ENCODE measurements at places on chromosomes 12 and 14.

- ATAC-seq, result no peak
Measured at GRCh38 chr12:562634-563033, 100.6 kb downstream of the NINJ2 start.

GRCh38 chr12:51320695-51321320, 3.2 kb downstream of the BIN2 start:
- ATAC-seq, result peak; percentile 55

DNA sequence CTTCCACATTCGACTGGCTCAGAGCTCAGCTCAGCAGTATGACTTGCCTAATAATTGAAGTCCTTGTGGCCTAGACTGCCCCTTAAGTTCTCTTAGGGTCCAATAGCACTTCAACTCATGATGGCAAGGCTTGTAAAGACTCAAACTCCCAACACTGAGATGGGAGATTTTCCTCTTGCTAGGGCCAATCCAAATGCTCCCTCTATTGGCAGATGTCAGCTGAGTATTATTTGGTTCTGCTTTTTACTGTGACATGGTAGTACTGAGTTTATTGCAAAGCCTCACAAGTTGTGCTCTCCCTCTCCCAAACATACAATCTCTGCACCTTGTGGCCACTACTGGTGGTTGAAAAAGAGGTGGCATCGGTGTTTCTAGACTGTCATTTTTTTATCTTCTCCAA, 164.2 kb downstream of the ALG10 start:
- no peak for ATAC-seq

GRCh38 chr12:98224584-98225221, 290.7 kb upstream of the TMPO start:
- ATAC-seq, result no peak

GRCh38 chr12:49904601-49905000, 901 bp upstream of the FAIM2 start:
- no peak for ATAC-seq

- no peak for ATAC-seq
Measured at GRCh38 chr14:82546401-82546800, 1012.7 kb upstream of the SEL1L start.

DNA sequence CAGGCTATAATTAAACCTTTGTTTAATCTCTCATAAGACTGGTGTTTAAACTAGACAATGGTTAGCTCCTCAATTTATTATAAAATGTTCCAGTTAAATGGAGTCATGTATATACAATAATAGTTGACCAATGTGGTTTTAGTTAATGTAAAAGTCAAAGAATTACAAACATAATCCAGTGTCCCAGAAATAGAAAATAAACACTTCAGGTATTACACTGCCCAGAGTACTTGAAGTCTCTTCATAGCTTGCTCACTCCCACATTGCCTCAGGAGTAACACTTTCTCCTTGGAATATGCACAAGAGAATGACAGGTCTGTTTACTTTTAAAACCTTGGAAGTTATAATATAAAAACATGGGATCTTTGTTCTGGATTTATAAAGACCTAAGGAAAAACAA, 60.5 kb downstream of the SLC38A1 start:
- ATAC-seq, result no peak

DNA sequence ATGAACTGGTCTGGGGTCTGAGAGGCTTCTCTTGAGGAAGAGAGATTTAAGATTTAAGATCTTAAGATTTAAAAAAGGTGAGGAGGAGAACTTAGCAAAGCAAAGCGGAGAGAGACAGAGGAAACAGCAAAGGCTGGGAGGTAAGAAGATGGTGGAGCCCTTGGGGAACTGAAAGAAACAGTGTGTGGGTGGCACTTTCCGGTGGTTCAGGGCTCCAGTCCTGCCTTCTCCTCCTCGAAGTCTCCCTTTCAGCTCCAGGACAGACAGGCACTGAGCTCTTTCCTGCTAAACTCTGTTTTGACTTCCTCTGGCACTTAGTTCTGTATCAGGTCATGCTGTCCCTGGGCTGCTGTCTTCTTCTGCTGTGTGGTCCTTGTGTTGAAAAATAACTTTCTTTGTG, 298.7 kb upstream of the SRRM4 start:
- ATAC-seq, result no peak

DNA sequence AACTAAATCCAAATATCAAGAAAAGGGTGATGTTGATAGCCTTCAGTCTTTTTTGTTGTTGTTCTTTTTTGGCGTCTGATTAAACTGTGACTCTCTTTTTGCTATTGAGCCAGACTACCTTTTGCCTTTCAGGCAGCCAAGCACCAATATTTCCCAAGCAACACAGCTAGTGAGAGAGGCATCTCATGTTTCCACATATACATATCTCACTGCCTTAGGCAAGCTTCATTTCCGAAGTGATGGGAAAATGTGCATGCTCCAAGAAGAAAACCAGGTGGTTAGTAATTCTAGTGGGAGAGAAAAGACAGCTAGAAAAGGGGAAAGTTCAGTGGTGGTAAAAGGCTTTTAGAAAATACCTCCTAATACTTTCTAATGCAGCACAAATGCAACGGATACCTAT, 277.7 kb downstream of the TMTC2 start:
- ATAC-seq, result peak; percentile 80

- no peak for ATAC-seq
Measured at GRCh38 chr12:124464062-124464461, 103.3 kb downstream of the NCOR2 start.

DNA sequence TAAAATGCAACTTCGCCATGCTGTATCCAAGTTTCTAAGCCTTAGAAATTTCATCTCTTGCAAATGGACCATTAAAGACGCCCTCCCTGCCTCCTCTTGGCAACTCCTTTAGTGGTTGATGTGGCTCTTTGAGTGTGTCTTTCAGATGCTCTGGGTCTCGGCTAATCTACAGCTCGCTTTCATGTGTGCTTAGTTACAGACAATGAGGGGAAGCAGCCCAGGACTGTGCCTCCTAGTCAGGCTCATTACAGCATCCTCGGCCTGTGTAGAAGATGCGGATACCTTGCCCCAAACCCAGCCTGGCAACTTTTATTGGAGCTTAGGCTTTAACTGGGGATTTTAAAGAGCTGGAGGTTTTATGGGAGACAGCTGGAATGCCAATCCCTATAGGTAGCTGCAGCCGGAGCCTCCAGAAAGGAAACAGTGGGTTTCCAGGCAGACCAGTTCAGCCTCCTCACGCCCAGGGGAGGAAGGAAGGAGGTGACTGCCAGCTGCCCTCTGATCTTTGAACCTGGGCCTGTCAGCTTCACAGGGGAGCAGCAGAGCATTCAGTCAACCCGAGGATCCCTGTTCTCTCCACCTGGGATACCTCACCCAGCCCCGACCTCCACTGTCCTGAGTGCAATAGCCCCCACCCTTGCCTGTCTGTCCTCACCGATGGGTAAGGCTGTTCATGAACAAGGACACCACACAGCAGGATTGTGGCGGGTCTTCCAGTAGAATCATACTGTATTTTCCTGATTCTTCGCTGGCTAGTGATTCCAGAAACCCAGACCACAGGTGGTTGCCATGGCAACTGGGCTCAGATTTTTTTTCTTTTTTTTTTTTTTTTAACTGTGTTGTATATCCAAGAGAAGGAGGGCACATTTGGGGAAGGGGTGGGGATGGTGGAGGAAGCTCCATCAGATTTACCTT, 638.5 kb downstream of the MED13L start:
- no peak for ATAC-seq

- ATAC-seq, result no peak
Measured at GRCh38 chr12:51449580-51450246, 25.1 kb downstream of the SLC4A8 start.

DNA sequence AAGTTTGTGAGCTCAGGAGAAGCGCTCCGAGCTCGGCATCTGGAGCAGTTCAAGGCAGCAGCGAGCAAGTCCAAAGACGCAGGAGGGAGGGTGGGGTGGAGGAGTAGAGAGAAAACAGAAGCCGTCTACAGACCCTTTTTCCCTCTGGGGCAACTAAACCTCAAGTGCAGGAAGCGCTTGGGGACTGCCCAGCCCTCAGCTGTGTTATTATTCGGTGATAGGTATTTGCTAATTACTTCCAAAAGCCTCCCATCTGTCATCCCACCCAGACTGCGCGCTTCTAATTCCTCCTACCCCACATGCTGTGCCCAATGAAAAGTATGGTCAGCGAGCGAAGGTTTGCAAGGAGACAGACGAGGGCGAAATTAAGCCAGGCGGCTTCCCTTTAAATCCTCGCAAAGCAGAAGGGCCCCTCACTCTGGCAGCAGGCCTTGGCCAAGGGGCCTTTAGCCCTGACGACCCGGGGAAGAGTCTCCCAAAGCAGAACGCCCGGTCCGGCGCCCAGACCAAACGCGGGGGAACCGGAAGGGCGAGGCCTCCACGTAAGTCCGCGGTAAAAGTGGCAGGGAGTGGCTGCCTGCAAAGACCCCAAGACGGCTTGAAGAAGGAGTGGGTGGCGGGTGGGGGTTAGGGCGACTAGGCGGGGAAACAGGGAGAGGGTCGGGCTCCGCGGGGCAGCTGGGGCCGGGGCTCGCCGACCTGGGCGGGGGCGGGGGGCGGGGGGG, 507 bp upstream of the CD9 start:
- no peak for ATAC-seq

DNA sequence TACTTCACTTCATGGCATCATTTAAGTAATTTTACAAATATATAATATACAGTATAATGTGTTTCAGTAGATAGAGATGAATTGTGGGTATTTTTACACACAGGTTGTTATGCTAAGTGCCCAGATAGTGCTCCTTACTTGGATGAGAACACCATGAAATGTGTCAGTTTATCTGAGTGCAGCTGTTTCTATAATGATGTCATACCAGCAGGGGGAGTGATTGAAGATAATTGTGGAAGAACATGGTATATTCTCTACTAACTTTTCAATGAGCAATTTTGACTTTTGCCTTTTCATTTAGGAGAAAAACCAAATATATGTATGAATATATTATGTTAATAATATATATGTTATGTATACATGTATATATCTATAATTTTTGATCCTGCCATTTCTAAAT, 221.6 kb downstream of the LRRK2 start:
- no peak for ATAC-seq

GRCh38 chr12:9590441-9590840, 17.3 kb downstream of the KLRB1 start:
- ATAC-seq, result no peak

- ATAC-seq, result peak; percentile 80
Measured at GRCh38 chr14:50335989-50336824, 24.1 kb downstream of the DMAC2L start.

DNA sequence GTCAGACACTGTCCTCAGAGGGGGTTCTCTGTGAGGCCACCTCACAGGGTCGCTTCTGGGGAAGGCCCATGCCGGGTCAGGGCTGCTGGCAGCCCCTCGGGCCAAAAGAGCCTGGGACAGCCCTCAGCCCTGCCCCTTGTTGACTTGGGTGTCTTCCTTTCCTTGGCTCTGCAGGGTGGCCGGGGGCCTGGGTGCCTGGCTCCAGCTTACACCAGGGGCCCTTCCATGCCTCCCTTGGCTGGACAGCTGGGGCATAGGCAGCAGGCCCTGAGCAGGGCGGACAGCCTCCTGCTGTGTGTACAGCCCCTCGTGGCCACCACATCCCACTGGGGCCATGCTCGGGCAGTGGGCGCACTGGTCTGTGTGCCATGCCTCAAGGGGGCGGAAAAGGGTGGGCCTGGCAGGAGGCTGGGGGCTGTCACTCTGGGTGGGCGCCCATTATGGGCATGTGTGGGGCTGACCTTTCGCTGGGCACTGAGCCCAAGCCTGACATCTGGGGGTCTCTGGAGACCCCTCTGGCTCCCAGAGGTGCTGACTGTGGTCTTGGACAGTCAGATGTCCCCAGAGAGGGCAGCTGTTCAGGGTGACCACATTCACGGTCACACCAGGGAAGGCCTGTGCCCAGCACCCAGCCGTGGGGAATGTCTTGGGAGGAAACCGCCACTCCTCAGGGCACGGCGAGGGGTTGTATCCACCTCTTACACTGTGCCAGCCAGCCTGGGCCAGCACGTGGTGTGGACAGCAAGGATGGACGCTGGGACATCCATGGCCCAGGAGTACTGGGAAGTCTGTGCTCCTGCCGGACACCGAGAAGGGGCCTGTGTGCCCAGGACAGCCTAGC, 313.3 kb downstream of the TMEM121 start:
- no peak for ATAC-seq

DNA sequence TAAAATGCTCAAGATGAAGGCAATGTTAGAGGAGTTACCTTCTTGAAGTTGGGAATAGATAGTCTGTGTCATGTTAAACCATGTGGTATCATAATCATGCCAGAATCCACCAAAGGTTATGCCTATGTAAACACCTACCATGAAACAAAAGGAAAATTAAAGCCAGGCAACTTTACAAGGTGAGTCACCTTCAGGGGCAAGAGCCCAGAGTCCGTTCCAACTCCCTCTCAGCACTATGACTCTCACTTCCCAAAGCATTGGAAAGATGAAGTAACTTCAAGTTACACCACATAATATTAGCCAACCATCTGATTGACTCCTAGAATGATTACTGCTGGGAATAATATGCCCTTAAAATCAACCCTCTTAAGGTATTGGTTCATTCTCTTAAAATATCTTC, 38.5 kb downstream of the CATSPERB start:
- ATAC-seq, result no peak

GRCh38 chr14:73739899-73740617, 25.9 kb upstream of the PNMA1 start:
- no peak for ATAC-seq

DNA sequence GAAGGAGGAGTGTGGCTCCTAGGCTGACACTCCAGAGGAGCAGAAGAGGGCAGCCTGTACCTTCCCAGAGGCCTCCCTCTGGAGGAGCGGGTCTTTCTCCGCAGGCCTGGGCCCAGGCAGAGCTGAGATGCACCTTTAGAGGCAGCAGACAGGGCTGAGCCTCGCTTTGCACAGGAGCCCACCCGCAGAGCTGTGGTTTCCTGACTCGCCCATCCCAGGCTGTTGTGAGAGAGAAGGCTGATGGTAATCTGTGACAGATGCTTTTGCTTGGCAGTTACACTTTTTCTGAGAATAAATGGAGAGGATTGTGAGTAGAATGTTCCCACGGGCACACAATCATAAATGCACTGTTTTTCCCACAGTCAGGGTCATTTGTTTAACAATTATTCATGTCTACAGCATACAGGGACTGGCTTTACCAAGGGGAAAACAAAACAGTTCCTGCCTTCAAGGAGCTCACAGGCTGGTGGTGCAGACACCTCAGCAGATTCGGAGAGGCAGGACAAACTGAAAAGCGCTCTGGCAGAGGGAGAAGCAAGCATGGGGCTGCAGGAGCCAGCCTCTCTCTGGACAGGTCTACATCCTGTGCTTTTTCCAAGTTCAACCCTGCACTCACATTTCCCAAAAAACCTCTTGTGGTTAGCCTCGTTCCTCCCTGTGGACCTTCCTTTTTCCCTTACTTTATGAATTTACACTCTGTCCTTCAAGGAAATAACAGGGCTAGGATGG, 13.9 kb downstream of the EVL start:
- ATAC-seq, result peak; percentile 81

DNA sequence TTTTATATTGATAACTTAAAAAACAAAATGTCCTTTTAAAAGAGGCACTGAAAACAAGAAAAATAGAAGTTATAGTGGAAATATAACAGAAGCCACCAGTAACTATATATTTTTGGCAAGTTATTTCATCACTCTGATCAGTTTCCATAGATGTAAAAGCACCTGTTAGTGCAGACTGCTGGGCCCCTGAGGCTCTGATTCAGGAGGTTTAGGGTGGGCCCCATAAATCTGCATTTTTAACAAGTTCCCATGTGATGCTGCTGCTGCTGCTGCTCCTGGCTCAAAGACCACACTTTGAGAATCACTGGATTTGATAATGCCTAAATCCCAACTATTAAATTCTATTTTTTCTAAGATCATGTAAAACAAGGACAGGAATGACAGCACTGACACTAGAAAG, 251.1 kb downstream of the MED13L start:
- no peak for ATAC-seq
